Hypothalamus (tissue), 51 donors: ENCODE measurements at places on chromosomes 2 and 18.

DNA sequence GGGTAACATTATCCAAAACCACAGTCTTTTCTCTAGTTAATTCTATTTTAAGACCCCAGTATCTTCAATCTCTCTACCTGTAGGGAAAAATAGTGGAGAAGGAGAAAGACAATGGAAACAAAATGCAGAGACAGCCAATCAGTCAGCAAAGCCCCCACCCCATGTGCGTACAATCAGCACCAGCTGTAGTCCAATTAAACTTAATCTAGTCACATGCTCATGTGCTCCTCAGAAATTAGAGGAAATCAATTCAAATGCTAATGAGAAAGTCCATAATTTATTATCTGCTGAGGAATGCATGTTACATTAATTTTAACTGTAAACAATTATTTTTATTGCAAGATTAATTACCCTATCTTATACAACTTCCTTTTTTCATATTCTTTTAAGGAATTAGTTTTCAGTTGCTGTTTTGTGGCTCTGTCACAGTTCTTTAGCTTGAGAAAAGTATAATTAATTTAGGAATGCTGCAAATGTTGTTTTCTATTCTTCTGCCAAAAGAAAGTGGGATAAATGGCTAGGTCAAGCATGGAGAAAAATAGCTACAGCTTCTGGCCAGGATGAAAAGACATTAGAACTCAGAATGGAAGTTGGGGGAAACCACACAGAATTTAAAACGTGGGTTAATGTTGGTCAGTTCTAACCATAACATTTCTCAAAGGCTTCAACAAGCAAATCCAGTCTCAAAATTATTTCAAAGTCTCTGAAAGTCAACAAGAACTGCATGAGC is 232.4 kb upstream of the HNRNPA3 start:
- DNase-seq: no peak

GRCh38 chr2:45241061-45241561 is 231.9 kb upstream of the SIX2 start:
- no peak for DNase-seq

DNA sequence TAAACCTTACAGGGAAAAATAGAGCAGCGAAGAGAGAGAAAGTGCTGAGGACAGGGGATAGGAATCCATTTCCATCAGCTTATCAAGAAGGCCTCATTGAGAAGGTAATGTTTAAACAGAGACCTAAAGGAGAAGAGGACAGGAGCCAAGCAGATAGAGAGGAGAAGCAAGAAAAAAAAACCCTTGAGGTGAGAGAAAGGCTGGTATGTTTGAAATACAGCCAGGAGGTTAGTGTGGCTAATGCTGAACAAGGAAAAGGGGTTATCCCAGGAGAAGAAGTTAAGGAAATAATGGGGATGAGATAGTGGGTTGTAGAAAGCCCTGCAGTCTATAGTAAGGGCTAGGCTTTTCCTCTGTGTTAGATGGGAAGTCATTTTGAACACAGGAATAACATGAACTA is 90.8 kb downstream of the GRB14 start:
- no peak for DNase-seq

DNA sequence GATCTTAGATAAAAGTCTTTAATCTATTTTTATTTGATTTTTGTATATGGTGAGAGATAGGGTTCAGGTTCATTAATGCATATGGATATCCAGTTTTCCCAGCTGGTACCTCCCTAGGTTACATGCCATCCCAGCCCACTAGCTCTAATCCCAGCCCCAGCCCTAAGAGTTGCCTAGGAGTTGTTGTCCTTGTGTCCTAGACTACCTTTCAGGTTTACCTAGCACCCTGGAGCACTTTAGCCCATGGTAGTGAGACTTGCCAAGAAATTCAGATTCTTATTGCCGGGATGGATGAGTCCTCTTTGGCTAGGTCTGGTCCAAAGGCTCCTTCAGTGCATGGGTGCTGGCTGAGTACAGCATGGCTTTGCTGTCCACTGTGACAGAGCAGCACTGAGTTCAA is 40.5 kb downstream of the ZNF638 start:
- DNase-seq: no peak

DNA sequence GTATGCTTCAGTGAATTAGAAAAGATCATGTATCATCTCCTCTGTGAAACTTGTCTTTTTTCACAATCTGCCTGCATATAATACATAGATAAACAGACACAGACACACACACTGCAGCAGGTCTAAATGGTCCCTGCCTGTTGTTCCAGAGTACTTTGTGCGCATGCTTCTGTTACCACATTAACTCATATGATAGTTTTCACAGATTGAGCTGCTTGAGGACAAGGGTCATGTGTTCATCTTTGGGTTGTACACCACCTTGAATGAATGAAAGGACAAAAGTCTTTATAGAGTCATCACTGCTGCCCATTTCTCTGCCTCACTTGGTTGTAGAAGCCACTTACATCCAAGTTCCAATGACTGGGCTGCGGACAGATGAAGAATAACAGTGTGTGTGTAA is 72.7 kb upstream of the GLS start:
- DNase-seq: no peak

GRCh38 chr18:45090526-45091140 is 409.9 kb downstream of the SETBP1 start:
- no peak for DNase-seq

DNA sequence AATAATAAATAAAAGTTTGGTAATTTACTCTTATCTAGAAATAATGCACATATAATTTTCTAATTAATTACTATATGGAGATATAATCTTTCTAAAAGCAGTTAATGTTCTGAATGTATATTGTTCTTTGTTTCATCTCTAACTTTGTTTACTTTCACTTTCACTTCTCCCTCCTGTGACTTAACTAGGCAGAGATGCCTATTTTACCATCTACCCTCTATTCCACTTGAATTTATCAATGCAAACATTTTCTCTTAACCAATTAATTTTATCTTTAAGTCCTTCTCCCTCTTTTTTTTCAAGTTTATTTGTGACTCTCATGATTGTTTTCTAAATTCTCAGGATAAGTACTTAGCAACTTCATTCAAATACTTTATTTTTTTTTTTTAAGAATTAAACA is 55.1 kb upstream of the IL1RL1 start:
- no peak for DNase-seq

DNA sequence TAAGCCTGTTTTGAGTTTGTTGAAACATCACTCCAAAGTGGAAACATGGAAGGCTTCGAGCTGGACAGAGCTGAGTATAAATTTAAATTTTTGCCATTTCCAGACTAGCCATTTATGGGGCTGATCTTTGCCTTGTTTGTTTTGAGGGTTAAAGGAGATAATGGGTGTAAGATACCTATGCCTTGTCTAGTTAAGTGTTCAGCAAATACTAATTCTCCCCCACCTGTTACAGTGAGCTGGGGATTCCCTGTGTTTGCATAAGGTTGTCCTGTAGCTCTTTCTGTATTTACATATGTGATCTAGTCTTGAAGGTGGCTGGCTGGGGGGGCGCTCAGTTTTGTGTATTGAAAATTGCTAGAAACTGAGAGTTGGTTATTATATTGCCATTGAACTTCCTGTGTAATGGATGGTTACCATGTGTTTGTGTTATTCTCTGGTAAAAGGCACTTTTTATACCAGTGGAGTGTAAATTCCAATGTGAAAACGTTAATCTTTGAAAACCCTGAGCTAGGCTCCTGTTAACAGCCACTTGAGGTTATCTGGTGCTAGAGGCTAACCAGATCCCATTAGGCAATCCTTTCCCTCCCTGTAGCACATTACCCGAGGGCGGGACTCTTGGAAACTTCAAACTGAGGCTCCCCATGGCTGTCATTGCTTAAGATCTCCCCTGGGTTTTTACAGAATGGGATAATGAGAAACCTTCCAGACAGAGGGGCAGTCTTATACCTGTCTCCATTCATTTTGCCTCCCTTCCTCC is 26.7 kb downstream of the TANC1 start:
- no peak for DNase-seq

DNA sequence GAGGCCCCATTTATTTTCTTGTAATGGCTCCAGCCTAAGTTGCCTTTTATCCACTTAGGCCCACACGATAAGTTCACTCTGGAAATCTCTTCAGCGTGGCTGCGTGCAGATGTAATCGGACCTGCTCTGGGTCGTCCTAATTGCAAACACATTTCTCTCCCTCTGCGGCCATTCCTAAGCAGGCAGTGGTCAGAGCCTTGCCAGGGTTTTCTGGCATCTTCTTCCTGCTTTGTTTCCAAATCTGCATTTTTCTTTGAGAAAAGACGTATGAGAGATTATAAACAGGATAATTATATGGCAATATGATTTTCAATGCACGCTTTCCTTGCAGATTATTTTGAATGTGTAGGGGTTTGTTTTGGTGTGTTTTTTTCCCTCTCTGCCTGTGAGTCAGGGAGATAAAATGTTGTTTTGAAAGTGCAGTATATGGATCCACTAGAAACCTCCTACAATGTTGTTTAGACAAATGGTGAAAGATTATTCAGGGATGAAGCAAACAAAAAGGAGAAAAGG is 239.4 kb upstream of the TANK start:
- no peak for DNase-seq

DNA sequence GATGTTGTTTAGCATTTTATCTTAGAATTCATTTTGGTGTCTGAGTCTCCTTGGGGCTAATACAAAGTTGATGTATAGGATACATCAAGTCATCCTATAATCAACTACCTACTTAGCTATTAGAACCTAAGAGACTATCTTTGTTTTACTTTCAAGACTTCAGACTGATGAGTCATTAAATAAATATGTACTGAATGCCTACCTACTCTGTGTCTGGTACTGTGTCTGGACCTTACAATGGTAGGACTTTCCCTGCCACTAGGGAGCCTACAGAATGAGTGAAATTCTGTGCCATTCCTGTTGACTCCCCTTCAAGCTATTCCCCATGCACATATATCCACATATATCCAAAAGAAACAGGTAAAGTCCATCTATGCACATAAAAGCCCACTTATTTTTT is 114.5 kb downstream of the ERBB4 start:
- DNase-seq: no peak

- DNase-seq: no peak
These were observed 37.4 kb downstream of the MRPL44 start for GRCh38 chr2:223994562-223995162.

- no peak for DNase-seq
These were observed 79.7 kb downstream of the ZDBF2 start for GRCh38 chr2:206354129-206354528.

DNA sequence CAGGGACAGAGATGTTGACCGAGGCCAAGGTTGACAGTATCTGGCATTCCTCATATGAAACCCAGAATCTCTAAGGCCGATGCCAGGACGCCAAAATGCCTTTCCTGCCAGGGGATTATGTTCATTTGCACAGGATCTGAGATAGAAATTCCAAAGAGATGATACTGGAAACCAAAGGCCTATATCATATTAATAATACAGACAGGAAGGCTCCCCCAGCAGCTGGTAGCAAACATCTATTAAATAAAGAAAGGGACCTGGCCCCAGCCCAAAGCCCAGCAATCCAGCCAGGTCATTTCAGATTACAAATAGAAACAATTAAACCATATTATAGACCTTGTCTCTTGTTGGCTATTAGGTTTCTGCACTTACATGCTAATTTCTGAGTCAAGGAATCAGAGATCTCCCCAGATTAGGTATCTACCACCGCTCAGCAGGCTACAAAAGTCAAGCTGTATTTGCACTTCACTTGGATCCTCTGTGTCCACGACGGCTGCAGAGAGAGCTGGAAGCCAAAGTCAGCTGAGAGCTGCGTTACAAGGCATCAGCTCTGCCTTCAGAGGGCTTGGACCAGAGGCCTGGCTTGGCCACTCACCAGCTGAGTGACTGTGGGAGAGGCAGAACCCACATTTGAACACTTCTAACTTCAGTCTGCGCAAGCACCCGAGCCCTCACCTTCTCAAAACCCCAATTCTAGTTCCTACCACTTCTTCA is 269.3 kb upstream of the SIX2 start:
- no peak for DNase-seq

GRCh38 chr2:145302451-145302850 is 782.5 kb upstream of the ZEB2 start:
- DNase-seq: no peak

DNA sequence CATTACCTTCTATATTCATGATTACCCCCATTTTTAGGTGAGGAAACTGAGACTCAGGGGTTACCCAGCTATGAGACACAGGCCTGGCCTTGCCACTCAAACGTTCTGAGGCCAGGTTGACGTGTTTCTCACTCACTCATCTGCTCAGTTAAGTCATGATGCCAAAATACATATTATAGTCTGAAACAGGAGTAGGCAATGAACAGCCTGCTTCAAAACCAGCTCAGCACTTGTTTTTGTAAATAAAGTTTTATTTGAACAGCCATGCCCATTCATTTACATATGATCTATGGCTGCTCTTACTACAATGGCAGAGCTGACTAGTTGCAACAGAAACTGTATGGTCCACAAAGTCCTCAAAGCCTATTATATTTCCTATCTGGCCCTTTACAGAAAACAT is 74.1 kb upstream of the SMAD2 start:
- no peak for DNase-seq

- DNase-seq: no peak
These were observed 34.9 kb downstream of the RNU4ATAC start for GRCh38 chr2:121565389-121566250.

- DNase-seq: no peak
These were observed 972 bp downstream of the RSAD2 start for GRCh38 chr2:6878549-6878948.

DNA sequence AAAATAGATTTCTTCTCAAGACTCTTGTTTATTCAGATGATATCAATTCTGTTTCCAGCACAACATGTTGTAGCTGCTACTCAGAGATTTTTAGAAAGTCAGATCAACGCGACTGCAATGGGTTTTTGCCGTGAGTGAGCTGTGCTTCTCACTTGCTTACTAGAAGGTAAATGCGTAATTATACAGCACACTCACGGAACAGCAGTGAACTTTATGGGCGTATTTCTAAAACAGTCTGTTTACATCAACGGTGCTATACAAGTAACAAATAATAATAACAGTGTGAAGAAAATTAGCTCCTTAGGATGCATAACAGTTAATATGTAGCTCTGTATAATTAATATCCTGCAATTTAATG is 533.6 kb downstream of the RNF144A start:
- DNase-seq: no peak

DNA sequence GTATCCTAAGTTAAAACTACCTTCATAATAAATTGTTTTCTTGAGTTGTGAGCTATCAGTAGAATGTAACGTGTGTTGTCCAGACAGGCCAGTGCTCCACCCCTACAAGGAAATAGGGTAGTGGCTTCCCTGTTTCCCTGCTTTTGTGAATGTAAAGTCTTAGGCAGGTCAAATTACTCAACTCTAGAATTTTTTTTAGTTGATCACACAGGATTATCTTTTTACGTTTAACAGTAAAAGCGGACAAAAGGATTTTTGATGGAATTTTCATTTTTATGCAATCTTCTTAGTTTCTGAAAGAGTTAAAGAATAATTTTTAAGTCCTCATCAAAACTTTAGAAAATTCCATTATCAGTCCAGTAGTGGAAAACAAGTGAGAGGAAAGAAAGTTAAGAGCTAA is 38.2 kb downstream of the GPD2 start:
- DNase-seq: no peak

DNA sequence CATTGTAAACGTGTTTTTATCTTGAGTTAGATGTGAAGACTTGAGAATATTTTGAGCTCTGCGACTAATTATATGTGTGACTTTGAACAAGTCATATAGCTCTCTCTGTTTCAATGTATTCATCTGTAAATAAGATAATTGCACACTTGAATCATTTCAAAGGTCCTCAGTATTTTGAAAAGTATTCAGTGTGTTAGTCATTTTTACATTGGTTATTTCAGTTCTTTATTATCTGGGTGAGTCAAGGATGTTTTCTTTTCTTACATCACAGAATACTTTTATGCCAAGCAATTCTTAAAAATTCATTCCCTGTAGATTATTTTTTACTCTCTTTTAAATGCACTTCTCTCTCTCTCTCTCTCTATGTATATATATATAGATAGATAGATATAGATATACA is 1098.0 kb upstream of the ZEB2 start:
- no peak for DNase-seq
